ENCODE measurements at places on chromosomes 6 and 20.

DNA sequence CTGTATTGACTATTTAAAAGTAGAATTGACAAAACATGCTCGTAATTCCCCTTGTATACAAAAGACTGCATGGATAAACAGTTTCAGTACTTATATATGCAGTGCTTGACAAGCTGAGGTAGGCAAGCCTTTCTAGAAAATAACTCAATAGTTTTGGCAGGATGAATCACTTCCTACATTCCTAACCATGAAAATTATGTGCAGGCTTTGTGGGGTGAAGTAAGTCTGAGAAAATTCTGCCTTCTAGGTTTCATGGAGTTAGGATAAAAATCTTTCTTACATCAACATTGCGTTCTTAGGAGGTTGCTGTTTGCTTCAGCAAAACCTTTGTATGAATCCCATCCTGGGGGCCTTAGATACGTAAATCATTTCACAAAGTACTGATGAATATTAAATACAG is 801.4 kb upstream of the EYS start:
- no peak for DNase-seq

DNA sequence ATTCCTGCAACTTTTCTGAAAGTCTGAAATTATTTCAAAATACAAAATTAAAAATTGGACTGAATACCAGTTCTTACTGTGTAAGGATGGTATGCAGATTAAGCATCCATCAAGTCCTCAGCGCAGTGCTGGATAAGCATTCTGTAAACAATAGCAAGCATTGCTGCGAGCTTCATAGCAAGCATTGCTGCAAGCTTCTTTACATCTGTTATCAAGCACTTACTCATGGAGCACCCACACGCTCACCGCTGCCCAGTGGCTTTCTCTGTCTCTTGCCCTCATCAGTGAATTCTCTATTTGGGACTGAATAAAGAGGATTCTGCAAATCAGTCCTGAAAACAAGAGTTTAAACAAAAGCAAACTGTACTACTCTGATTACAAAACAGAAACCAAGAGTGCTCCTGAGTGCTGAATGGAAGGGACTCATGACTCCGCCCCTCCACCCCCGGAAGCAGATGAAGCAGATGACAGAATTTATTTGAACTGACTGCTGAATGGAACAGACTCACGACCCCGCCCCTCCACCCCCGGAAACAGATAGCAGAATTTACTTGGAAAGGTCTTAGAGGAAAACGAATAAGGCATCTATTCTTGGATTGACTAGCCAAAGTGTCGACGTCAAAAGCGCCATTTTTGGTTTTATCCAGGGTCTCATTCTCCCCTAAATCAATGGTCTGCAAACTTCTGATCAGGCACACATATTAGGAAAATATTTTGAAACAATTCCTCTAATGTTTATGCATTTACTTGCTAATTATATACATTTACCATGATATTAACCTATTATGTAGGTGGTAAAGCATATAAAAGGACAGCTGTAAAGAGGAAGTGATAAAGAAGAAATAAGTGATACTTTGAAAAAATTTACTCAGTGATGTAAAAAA is 22.1 kb upstream of the EYA2 start:
- DNase-seq = no peak

- no peak for DNase-seq
Observed at GRCh38 chr6:110990840-110991576, 9.2 kb downstream of the RPF2 start.

- DNase-seq = no peak
Observed at GRCh38 chr6:133632206-133632605, 256.7 kb upstream of the TCF21 start.

- DNase-seq = no peak
Observed at GRCh38 chr6:34491091-34491430, 25.2 kb downstream of the PACSIN1 start.

GRCh38 chr6:99520855-99521632 is 5.8 kb upstream of the USP45 start:
- DNase-seq = peak; percentile 76

DNA sequence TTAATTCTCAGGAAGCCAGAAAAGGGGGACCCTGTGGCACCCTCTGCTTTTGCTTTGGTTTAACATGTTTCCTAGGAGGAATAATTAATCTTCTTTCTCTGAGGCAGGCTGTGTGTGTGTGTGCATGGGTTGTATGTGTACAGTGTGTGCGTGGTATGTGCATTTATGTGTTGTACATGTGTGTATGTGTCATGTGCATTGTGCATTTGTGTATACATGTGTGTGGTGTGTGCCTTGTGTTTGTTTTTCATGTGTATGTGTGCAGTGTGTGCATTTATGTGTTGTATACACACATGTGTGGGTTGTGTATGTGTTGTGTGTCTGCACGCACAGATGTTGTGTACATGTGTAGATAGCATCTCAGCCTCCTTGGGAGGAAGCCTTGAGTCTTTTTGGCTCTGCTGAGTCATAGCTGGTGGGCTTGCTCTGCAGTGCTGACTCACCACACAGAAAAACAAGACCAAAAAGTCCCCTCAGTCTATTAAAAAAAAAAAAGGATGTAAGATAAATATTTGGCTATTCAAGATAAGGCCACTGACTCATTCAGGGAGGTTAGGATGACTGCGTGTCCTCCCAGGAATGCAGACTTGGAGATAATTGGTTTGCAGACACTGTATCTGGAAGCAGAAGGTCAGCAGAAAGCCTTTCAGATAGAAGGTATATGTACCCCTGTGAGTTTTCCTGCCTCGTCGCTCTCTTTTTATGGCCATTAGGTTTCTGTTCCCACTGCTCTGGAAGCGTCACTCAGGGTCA is 58.6 kb downstream of the SYNJ2 start:
- no peak for DNase-seq

DNA sequence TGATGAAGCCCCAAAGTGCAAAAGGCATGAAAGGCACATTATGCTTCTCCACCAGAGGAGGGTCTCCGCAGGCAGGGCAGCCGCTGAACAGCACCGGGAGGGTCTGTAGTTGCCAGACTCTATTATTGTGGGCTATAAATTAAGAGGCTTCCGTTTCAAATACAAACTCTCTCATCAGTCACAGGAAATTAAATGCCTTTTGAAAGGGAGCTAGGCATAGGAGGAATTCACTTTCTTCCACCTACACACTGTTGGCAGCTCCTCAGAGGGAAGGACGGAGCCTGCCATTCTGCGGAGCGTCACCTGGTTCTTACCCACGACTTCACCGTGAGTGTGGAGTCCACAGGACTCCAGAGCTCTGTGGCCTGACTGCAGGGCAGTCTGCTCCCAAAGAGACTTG is 140.8 kb upstream of the AGPAT4 start:
- no peak for DNase-seq

DNA sequence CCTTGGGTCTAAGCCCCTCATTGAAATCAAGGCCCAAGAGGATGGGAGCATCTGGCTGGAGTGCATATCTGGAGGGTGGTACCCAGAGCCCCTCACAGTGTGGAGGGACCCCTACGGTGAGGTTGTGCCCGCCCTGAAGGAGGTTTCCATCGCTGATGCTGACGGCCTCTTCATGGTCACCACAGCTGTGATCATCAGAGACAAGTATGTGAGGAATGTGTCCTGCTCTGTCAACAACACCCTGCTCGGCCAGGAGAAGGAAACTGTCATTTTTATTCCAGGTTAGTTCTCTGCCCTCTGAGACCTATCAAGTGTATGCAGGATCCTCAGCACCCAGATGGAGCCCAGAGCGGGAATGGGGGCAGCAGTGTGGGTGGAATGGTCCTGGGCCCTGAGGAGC is 5.1 kb downstream of the BTN2A2 start:
- DNase-seq = no peak

GRCh38 chr6:4568138-4568537 is 208.1 kb upstream of the CDYL start:
- no peak for DNase-seq

- no peak for DNase-seq
Observed at GRCh38 chr20:52869698-52870501, 102.3 kb upstream of the TSHZ2 start.

DNA sequence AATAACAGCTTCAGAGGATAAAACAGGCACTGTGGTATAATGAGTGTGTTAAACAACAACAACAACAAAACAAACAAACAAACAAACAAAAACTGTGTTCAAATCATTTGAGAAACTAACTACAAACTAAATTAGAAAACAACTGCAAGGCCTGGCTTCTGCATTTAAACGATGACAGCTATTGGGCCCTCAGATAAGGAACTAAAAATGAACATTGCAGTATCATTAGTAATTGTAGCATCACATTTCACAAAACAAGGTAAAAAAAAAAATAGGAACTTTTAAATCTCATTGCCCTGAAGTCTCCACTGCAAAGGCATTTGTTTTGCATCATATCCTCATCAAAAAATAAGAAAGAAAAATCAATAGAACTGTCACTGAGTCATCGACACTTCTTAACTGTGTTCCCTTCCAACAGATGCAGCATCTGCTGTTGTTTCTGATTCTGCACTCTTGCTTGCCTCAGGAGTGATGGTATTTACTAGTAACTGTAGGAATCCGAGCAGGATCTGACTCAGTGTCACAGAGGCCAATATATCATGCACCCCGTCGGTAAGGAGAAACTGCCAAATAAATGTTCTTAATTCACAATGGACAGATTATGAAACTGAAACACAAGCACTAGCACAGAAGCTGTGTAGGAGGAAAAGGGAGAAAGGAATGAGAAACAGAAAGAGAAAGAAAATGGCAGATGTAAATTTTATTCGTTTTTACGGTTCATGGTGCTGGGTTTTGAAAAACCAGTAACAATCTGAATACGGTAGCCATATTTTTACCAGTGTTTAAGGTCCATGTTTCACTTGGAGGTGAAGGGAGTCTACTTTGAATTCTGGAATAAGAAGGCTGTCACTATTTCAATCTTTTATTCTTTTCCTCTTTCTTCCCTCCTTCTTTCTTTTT is 365.7 kb upstream of the EPHA7 start:
- DNase-seq = no peak

- DNase-seq = no peak
Observed at GRCh38 chr20:33664085-33664761, 2.1 kb downstream of the C20orf144 start.

GRCh38 chr6:163671355-163671754 is 256.8 kb downstream of the QKI start:
- no peak for DNase-seq

GRCh38 chr20:7859356-7859802 is 80.9 kb downstream of the HAO1 start:
- DNase-seq = peak; percentile 41

GRCh38 chr6:108748959-108749358 is 99.3 kb upstream of the ARMC2 start:
- no peak for DNase-seq

DNA sequence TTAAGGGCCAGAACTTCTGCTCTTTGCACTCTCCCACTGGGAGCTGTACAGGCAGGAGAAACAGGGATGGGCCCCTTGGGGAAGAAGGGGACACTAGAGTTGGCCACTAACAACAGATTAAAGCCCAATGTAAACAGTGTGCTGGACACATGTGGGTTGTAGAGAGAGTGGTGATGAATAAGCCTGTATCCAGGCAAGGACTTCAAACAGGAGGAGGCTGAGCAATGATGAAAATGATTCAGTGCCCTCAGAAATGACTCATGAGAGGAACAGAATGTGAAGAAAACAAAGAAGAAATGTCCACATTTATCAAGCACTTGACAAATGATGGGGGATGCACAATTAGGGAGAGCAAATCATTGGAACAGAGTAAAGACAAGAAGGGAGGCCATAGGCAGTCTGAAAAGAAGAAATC is 242.3 kb downstream of the TBX18 start:
- DNase-seq = peak; percentile 54

DNA sequence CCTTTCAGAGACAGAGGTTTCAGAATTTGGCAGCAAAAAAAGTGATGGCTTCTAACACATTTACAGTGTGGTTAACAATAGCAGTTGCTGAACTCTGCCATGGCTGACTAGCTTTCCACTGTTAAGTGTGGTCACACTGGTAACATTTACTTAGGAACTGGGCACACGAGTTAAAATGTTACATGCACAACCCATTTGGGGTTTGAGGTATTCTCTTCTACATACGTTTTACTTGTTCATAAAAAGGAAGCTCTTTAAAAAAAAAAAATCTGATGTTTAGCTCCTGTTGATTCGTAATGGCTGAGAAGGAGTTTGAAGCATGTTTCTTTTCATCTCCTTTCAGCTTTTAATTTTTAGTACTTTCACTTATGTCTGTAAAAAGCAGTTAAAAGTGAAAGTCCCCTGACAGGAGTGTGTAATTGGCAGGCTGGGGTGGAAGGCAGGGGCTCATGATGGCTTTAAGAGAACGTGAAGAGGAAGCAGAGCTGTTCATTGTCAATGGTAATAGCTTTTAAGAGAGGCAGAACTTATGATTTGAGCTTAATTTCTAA is 245.9 kb downstream of the FARS2 start:
- DNase-seq = no peak

DNA sequence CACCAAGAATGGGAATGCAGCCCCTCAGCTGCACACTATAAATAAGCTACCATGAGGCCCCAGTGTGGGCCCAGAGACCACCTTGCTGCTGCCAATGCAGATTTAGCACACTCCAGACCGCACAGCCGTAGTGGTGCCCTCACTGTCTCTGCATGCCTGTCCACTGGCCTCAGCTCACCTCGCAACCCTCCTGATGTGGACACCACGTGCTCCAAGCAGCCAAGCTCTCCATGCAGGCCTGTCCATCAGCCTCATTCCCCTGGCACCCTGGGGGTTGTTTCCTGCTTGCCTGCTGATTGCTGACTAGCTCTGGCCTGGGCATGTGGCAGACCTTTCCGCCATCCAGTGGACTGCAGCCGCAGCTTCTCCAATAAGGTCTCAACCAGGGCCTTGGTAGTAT is 36.2 kb downstream of the ZBTB9 start:
- DNase-seq = no peak

DNA sequence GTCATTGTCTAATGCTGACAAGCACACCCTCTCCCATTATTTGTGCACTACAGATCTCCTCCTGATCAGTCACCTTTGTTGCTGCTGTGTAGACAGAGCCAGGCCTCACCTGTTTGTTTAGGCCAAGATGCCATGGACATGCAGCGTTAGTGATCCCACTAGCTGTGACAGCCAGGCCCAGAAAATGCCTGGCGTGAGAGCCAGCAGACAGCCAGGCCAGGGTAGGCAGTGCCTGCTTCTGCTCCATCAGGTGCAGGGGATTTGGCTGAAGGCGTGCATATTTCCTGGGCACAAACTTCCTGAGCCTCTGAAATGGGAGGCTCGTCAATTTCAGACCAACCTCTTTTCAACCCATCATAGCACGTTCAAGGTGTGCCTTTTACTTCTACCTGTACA is 27.3 kb downstream of the MANBAL start:
- DNase-seq = no peak

DNA sequence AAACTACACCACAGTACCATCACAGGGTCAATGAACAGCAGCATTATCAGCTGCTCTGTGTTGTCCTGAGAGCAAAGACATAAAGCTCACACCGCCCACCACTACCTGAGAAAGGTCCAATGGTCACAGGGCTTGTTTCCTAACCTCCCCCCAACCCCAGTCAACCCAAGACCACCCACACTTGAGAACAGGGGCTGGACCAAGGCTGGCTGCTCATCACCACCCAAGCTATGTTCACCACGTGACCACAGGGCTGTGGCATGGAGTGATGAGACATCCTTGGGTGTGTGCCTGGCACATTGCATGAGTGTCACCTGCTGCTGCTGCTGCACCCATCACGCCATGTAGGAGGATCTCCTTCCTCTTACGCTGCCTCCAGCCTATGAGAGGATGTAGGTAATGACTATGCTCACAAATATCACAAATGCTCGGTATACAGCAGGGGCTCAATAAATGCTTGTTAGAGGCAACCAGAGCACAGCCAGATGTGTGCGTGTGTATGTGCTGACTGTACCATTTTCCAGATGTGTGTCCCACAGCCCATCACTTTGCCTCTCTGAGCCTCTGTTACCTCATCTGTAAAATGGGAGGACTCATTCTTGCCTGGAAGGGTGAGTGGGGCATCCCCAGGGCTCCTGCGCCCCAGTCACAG is 23.3 kb upstream of the SIRPA start:
- no peak for DNase-seq

- DNase-seq = no peak
Observed at GRCh38 chr20:34316196-34316814, 13.2 kb upstream of the AHCY start.
